ENCODE measurements at places on chromosomes 6 and 20.

DNA sequence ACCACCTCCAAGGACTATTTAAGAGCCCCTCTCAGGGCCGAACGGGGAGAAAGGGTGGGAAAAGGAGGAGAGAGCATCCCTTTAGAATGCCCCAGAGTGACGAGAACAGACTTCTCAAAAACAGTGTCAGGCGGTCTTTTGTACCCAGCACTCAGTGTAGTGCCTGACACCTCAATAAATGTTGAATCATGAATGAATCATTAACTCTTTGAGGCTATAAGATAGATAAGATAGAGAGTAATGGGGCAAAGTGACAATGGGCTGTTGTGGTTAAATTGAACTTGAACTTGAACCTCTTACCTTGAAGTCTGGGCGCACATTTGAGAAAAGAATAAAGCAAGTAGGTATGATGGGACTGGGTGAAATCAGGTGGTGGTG is 7.4 kb downstream of the TCF21 start:
- no peak for DNase-seq

DNA sequence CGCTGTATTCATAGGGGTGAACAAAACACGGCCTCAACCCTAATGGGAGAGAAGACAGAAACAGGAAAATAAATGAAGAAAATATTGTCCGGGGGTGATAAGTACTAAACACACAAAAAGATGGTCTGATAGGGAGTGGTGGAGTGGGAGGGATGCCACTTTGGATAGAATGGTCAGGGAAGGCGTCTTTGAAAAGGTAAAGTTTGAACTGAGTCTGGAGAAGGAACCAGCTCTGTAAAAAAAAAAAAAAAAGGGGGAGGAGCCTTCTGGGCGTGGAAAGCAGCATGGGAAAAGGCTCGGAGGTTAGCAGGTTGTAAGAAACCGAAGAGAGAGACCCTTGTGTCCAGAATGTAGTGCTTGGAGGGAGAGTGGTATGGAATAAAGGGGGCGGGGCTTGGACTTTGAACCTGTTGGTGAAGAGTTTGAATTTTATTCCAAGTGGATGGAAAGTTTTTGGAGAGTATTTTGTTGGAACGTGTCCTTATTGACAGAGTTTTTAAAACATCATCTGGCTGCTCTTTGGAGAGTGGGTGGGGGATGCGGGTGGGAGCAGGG is 1.8 kb downstream of the CHMP4B start:
- no peak for DNase-seq

DNA sequence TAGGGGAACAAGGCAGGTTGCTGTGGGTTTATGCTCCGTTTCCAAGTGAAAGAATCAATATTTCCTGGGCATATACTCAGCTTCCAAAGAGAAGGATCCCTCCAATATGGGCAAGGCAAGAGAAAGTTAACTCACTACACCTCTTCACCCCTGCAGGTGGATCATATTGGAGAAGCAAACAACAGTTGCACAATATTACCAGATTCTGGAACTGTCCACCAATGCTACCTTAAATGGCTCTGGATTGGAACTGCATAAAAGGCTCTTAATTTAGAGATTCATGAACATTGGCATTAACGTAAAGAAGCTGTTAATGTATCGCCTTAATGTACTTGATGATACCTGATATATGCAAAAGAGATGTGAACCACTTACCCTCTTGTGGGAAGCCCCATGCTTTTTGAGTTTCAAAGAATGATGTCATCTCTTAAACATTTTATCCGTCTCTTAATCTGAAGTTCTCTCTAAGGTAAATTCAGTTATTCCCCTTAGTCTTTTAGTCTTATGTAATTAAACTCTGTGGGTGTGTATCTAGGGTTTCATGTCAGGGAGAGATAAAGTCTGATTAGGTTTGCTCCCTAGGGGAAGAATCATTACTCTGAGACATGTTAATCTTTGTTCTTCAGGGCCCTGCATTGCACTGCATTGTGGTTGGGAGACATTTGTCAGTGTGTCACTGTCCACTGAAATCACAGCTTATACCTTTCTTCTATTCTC is 99.5 kb downstream of the PHACTR1 start:
- no peak for DNase-seq

DNA sequence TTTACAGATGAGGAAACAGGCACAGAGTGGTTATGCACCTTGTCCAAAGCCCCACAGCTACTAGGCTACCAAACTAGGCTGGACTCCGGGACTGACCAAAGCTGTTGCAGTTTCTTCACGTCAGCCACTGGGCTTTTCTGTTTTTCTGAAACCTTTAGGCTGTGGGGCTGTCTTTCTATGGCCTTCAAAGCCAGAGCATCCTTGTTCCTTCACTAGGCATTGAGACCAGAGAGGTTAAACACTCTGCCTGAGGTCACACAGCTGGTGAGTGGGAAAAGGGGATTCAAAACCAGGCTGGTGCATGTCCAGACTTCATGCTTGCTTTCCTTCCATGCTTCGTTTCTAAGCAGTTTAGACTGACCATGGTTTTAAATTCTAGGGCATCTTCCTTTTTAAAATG is 97.5 kb upstream of the KCNG1 start:
- no peak for DNase-seq

- DNase-seq = peak; percentile 35
Observed at GRCh38 chr20:40689100-40689942, at the start of gene MAFB. Gene MAFB, minus strand, starts transcription at chr20:40689236. Its CDS starts 386 bp downstream, at chr20:40688850.

DNA sequence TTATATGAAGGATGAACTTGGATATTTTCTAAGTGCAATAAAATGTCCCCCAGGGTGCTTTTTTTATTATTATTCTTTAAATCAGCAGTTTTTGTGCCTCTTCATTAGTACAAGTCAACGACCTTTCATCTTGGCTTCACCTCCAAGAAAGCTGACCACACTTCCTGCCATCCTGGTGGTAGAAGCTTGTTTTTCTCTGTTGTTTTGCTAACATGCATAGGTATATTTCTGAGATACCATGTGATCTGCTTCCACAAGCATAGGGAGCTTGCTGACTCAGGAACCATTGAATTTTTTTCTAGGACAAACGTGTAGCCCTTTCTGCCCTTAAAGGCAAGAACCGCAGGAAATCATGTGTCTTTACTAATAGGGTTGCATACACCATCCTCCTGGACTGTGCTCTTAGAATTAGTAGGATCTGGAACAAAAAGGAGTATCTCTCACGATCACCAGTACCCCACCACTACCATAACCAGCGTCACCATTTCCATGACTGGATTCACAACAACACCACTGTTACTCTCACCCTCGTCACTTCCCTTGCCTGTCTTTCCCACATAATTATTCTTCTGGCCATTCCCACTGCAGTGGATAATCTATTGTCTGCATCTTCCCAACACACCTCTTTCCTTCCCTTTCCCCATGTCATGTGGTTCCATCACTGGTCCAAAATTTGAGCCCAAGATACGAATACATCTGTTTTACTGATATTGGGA is 207.1 kb downstream of the MAFB start:
- DNase-seq = no peak

DNA sequence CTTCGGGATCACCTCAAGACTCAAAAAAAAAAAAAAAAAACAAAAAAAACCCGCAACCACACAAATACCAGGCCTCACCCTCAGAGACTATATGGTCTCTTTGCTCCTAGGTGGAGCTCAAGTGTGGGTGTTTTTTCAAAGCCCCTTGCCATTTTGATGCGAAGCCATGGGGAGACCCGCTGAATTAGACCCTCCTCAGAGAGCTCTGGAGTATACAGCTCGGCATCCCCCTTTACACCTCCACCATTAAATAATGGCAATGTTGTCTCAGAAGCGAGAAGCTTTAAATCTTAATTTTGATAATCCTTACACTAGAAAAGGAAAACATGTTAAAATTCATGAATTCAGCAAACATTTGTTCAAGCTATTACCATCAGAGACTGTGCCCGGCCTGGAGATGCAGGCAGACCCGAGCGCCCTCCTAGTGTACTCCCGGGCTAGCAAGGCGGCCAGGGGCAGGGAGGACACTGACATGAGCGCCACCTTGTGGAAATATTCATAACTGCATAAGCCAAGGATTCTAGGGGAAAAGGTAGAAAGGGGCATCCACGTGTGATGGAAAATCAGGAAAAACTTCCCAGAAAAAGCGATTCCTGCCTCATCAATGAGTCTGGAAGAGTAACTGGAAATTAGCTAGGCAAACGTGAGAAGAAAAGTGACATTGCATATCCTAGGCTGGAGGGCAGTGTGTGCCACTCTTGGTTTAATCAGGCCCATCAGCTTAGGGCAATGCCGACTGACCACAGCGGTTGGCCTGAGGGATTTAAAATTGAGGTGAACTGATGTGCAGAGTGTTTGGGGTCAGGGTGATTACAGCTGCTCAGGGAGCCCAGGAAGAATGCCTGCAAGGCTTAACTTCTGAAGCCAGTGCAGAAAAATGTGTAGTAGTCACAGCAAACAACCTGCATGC is 72.5 kb downstream of the B3GAT2 start:
- DNase-seq = peak; percentile 21

GRCh38 chr6:145749632-145750031 is 14.3 kb upstream of the EPM2A start:
- DNase-seq = no peak

DNA sequence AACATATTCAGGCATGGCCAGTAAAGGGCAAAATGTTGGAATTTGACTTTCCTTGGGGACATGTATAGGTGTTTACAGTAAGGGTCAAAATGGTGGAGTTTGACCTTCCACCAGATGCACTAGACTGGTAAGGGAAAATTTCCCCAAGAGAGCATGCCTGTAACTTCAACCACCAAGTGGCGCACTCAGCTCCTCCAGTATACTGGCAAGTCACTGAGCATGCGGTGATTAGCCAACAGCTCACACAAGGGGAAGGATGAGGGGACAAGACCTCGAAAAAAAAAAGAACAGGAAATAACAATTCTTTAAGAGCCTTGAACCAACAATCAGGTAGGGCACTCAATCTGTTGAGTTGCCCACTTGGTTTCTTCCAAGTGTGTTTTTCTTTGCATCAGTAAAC is 140.9 kb downstream of the EYS start:
- no peak for DNase-seq

GRCh38 chr20:62011403-62011790 is 54.3 kb downstream of the TAF4 start:
- DNase-seq = no peak

DNA sequence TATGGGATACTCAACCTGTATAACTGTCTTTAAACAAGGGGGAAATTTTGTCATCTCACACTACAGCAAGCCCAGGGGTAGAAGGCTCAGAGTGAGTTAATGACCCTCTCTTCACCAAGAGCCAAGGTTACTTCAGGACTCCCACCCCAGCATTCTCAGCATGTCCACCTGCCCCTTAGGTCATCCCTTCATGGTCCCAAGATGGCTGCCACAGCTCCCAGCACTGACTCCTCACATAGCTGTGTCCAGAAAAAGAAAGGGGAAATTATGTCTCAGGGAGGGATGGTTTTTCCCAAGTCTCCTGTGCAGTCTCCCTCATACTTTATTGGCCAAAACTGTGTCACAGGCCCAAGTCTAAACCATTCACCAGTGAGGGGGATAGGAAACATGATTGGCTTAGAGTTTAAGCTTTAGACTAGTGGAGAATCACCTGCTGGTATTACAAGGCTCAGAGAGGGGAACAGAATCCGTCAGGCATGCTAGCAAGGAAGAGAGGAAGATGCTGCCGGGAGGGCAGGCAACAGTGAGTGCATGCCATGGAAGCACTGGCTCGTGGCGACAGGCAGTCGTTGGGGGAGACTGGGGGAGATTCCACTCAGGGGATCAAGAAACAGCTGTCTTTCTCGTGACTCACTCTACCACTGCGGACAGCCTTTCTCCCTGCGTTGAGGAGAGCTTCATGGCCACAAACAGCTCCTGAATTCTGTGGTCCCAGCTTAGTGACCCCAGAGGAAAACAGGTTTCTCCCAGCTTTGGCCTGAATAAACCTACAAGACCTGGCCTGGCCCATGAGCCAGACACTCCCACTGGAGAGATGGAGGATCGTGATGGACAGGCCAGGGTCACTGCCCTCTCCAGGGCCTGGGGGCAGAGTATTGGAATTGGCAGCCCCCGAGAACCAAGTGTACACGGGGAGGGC is 37.2 kb downstream of the HM13 start:
- DNase-seq = no peak

DNA sequence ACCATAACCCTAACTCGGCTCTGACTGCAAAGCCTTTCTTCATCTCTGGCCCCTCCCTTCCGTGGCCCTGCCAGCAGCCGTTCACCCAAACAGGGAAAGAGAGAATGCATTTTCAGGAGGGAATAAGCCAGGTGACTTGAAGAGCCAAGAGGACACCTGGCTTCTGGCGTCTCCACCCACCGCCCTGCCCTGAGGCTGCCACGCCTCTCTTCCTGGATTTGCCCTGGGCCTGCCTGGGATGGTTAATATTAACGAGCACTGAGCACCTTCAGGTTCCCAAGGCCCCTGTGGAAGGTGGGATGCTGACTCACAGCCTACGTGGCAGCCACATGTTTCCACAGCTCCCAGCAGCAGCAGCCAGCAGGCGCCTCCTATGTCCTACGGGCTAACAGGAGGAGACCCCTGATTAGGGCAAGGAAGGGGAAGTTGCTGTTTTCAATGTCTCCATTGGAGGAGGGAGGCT is 138.0 kb upstream of the RREB1 start:
- no peak for DNase-seq

- DNase-seq = no peak
Observed at GRCh38 chr20:13205425-13205824, 15.6 kb upstream of the ISM1 start.

Measured in DMS79 (cell line).